NB4 (cell line): ENCODE measurements at places on chromosomes 6 and 20.

GRCh38 chr20:63653041-63653973 lies at the start of gene STMN3:
Gene STMN3 (minus strand): TSS chr20:63653424. CDS start chr20:63653345, 79 bp downstream.
- DNase-seq: peak; percentile 95

DNA sequence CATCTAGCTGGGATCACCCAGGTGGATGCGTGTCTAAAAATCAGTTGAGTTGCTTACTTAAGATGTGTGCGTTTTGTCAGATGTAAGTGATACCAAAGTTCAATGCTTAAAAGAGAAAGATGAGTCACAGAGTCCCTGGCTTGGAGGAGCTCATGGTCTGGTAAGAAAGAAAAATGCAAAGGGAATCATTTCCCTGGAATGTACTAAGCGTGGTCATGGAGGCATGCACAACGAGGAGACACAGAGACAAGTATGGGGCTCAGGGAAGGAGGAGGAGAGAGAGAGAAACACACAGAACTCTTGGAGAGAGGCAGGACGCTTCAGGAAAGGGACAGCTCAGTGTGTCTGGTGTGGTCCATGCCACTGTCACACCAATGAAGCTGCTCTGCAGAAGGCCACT lies 186.9 kb upstream of the GMDS start:
- no peak for DNase-seq

DNA sequence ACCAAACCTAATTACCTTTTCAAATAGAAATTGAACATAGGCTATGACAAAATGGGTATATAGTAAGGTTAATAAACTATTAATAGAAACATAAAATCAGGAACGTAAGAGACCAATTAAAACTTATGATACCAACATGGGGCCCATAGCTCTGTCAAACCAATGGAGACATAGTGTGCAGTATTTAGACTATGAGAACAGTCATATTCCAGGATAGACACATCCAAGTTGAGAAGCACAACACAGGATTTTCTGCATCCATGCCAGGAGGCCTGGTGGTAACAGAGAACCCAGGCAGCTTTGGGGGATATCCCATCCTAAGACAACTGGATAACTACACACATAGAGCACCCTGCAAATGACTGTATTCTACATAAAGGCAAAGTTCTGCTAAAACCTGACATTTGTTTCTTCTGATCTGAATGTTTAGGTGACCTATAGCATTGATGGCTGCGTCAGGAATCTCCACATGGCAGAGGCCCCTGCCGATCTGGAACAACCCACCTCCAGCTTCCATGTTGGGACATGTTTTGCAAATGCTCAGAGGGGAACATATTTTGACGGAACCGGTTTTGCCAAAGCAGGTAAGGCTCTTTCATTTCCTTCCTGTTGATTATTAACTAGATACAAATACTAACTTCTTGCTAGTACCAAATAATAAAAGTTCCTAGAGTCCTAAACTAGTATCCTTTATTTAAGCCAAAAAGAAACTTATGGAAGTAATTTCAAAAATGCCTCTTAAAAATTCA lies 202.7 kb downstream of the ARHGAP18 start:
- DNase-seq: no peak

GRCh38 chr20:53126185-53126584 lies 154.0 kb downstream of the TSHZ2 start:
- no peak for DNase-seq

DNA sequence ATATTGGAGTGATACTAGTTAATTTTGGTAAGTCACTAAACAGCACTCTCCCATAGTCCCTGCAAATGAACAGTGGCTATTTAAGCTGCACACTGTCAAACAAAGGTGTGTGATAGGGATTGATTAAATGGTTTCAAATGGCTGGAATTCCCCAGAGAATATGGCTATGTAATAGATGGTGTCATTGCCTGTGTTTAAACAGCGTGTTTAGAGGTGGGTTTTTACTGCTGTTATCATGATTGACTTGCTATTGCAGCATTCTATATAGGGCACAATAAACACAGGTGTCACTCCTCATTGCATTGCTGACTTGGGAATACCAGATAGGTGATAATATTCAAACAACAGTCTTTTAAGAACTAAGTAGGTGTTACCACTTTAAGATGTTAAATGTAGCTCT lies 171.7 kb upstream of the MAN1A1 start:
- DNase-seq: no peak

DNA sequence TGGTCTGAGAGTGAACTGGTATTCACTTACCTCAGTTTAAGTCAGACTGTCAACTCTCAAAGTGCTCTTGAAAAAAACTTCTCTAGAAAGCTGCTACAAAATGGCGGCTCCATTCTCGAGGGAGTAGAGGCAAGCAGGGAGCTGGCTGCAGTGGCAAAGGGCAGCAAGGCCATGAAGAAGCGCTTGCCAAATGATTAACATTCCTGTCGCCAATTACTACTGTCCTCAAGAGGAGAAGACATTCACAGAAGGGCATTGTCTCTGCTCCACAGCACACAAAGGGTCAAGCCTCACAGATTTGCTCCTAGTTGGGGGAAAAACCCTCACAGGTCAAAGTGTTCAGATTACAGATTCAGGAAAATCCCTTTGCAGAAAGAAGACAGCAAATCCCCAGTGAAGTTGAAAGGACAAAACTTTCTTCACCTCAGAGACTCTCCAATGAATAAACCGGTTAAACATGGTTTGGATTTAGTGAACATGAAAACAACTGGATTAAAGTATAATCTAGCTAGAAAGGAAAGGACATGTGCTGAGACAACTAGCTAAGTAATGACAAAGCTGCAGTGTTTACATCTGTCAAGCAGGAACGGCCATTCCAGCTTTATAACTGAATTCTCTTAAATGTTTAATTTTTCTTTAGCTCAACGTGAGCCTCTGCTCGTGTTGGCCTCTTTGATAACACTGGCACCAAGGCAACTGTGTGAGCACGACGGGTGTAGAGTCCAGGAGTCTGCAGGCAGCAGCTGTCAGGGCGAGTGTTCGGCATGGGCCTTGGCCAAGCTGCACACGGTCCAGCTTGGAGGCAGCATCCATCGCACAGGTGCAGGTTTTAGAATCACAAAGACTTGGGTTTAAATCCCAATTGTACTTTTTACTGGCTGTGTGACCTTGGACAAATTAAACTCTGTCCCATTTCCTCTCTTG lies 37.6 kb downstream of the NR2E1 start:
- DNase-seq: no peak

- no peak for DNase-seq
Measured at GRCh38 chr6:150549674-150550101, 50.0 kb upstream of the PLEKHG1 start.

DNA sequence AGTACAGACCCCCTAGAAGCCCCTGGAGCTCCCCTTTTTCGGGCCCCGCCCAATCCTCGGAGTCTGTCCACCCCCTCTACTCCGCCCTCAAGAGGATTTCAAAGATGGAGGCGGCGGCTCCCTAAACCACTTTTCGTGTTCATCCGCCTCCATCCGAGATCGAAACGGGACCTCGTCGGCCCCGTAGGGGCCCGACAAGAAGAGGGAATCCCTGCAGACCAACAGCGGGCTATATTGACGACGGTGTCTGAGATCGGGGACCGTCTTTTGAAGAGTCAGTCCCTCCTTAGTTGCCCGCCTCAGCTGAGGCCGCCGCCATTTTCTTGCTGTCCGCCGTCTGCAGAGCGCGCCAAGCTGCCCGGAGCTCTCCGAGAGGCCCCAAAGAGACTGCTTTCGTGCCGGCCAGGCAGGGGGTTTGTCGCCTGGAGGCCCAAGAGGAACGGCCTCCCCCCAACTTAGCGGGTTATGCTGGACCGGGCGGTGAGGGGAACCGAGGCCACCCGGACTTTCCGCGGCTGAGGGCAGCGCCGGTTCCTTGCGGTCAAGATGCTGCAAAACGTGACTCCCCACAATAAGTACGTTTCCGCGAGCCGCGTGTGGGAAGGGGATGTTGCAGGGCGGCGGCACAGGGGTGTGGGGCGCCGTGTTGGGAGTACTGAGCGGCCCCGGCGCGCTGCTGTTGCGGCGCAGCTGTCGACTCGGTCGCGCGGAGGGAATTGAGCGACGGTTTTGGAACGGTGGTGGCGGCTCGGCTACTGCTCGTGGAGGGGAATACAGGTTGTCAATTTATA lies 4.2 kb downstream of the BRD2 start:
- DNase-seq: peak; percentile 70

- DNase-seq: no peak
Measured at GRCh38 chr20:59748619-59749191, 144.4 kb downstream of the PHACTR3 start.

GRCh38 chr20:49318430-49319207 lies 40.8 kb upstream of the ZNFX1 start:
- no peak for DNase-seq

GRCh38 chr6:57283911-57284455 lies 33.4 kb upstream of the PRIM2 start:
- DNase-seq: no peak

- DNase-seq: no peak
Measured at GRCh38 chr20:60921022-60921622, 330.9 kb upstream of the CDH4 start.

GRCh38 chr6:47414423-47415167 lies 63.0 kb upstream of the CD2AP start:
- DNase-seq: peak; percentile 41

DNA sequence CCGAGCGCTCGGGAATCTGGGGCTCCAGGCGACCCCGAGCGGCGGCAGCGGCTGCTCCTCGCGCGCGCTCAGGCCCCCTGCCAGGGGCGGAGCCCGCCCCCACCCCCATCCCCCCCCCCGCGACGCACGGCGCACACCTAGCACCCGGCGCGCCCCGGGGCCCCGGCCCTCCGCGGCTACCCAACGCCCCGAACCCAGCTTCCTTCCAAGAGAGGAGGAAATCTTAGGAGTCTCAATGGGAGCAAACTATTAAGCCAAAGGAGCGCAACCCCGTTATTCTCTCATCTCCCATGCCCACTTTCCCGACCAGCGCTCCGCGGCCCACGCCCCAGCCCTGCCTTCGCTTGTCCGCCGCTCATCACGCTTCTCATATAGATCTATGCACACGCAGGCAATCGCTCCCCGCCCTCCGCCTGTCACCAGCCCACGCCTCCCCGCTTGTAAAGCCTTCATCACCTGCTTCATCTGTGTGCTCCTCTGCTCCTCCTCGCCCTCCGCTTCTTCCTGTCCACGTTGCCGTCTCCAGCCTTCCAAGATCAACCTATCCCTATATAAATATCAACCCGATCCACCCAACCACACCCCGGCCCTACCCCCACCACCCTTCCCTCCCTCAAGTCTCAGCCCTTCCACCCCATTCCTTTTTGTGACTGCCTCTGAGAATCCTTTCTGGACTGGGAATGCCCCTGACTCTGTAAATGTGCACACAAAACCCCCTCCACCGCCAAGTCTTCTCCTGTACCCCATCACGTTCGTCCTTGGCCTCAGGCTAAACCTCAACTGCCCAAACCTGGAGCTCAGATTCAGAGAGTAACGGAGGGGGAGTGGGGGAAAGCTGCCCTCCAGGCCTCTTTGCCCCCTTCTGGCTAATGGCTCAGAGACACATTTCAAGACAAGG lies at the start of gene DLK2:
Gene DLK2, minus strand, starts transcription at position 18 of the 898 bp plus-strand sequence. CDS start 723 bp downstream, outside the sequence.
- DNase-seq: no peak

GRCh38 chr6:108156180-108156937 lies 9.5 kb upstream of the NR2E1 start:
- no peak for DNase-seq

DNA sequence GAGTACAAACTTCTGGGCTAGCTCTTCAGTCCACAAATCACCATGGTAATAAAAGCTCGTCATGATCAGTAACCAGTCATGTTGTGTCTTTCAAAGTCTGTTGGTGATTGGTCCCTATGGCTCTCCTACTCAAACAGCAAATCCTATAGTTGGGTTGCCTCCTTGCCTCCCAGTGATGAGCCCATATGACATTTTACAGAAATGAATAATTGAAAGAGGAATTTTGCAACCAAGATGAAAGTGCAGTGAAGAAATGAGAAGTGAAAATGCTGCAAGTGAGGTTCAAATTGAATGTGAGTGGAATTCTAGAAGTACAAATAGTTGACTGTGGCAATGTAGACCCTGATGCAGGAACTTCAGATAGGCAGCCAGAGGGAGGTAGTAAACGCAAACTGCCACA lies 5.1 kb upstream of the SIRPD start:
- DNase-seq: peak; percentile 47

DNA sequence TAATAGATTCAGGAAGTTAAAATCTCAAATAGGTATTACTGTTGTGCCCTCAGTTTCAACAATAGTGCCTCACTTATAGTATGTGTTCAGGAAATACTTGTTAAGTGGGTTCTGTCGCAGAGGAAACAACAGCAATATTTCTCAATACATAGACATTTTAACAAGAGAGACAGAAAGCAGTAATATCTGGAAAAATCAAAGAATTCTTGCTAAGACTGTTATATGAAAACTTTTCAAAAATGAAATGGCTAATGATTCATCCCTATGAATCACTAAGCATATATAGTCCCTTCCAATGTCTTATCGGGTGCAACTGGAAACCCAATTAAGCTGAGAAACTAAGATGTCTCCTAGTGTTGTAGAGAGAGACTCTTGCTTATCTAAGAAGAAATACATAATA lies 668.9 kb downstream of the TFAP2A start:
- no peak for DNase-seq

DNA sequence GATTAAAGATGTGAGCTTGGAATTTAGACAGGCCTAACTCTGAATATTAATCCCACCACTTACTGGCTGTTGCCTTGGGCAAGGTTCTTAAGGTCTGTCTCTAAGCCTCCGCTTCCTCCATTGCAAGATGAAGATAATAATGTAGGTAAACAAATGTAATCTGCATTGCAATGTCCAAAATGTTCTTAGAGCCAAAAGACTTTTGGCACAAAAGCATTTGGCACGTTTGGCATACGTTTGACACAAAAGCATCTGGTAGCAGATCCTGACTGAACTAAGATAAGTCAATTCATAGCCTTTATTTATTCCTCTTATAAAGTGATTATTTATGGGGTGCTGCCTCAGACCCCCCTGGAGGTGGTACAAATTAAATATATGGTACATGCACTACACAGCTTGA lies 229.9 kb upstream of the STXBP5 start:
- DNase-seq: no peak

DNA sequence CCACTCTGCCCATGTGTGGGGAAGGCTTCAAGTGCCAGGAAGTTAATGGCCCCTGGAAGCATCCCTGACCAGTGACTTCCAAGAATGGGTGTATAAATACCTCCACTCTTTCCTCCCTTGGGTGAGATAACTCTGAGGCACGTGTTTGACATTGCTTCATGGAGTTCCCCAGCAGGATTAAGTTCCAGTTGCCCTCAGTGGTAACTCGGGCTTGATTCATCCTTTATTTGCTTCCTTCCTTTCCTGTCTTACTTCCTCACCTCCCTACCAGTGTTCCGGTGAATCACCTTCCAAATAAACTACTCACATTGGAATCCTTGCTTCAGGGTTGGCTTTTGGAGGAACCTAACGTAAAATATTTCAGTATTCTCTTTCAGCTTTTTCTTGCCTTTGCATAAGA lies 84.6 kb upstream of the JAG1 start:
- DNase-seq: no peak

GRCh38 chr20:61450549-61450948 lies 198.5 kb downstream of the CDH4 start:
- no peak for DNase-seq
